ENCODE measurements at places on chromosomes 1 and 21.

- no peak for DNase-seq
Measured at GRCh38 chr1:1262071-1262470, 11.6 kb downstream of the UBE2J2 start.

- DNase-seq: no peak
Measured at GRCh38 chr21:33810766-33811165, 104.8 kb downstream of the ATP5PO start.

GRCh38 chr1:174358786-174359453 lies 88.8 kb upstream of the GPR52 start:
- no peak for DNase-seq

GRCh38 chr1:160761886-160762285 lies 22.8 kb downstream of the SLAMF7 start:
- no peak for DNase-seq

DNA sequence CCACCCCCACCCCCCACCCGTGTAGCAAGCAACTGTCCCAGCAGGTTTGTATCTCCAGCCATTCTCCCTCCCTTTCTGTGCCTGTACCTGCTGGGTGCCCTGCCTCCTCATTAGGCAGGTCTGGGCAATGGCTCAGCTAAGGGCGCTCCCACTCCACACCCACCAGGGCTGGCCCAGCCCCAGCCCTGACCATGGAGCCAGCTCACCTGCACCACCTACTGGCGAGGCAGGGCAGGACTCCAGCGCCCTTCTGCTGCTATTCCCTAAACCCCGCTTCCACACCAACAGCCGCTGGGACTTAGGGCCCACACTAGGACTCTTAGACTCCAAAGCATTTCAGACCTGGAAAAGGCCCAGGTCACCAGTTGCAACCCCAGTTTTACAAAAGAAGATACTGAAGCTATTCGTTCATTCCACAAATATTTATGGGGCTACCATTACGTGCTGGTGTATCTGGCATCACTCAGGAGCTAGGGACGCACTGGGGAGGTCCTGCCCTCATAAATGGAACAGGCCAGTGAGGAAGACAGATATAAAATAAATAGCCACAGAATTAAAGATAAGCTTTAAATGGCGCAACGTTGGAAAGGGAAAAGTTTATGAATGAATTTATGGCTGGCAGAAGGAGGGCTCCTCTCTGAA lies 24.0 kb downstream of the PGLYRP3 start:
- no peak for DNase-seq

- no peak for DNase-seq
Measured at GRCh38 chr1:57086154-57086553, 120.3 kb upstream of the C8B start.

DNA sequence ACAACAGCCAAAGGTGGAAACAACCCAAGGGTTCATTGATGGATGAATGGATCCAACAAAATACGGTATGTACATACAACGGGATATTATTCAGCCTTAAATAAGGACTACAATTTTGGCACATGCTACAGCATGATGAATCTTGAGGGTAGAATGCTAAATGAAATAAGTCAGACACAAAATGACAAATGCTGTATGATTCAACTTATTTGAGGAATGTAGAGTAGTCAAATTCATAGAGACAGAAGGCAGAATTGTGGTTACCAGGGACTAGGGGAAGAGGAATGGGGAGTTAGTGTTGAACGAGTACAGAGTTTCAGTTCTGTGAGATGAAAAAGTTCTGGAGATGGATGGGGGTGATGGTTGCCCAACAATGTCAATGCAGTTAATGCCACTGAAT lies 118.0 kb upstream of the PAXBP1 start:
- no peak for DNase-seq

- no peak for DNase-seq
Measured at GRCh38 chr21:31403596-31404333, 59.7 kb upstream of the TIAM1 start.

Measured in naive thymus-derived CD4-positive, alpha-beta T cell (primary cell).